Hair follicular keratinocyte (primary cell): ENCODE measurements at places on chromosomes 7 and 10. TPM values are rescaled to one million over a fixed set of nuclear protein-coding genes. Genes with fewer than 3 reads are reported as not detected.

CNPY1 gene
- not detected in 2 replicates for total RNA-seq

PNLIP gene
- not detected in 2 replicates for total RNA-seq

ARF5 gene
- 356 and 391 TPM in 2 replicates for total RNA-seq

TMEM213 gene
- total RNA-seq: not detected in 2 replicates

TEX36 gene
- not detected in 2 replicates for total RNA-seq

PTF1A gene
- total RNA-seq: not detected in 2 replicates

FGFBP3 gene
- under 0.01 and 0.08 TPM in 2 replicates for total RNA-seq

KLF14 gene
- not detected in 2 replicates for total RNA-seq

SUGCT gene
- 33.6 and 36.2 TPM in 2 replicates for total RNA-seq

PIK3CG gene
- not detected in 2 replicates for total RNA-seq

ZDHHC4 gene
- total RNA-seq: 40.4 and 55.2 TPM in 2 replicates

PLXNA4 gene
- under 0.01 TPM in 1 of 2 replicates, not detected in the other for total RNA-seq

PDE1C gene
- total RNA-seq: 3.4 and 6.7 TPM in 2 replicates

VIM gene
- 1,572 and 2,255 TPM in 2 replicates for total RNA-seq

SKIDA1 gene
- 0.04 TPM in 1 of 2 replicates, not detected in the other for total RNA-seq

CCL26 gene
- total RNA-seq: not detected in 2 replicates

LIPJ gene
- not detected in 2 replicates for total RNA-seq

SLC29A4 gene
- 0.80 and 8.6 TPM in 2 replicates for total RNA-seq

PNLIPRP2 gene
- total RNA-seq: not detected in 2 replicates

MSMB gene
- not detected in 2 replicates for total RNA-seq

CNTNAP2 gene
- 0.08 and 0.53 TPM in 2 replicates for total RNA-seq

ZNF487 gene
- total RNA-seq: 2.5 and 3.3 TPM in 2 replicates

WIPF3 gene
- total RNA-seq: 0.08 TPM in 2 replicates

FBXL13 gene
- 0.08 and 0.11 TPM in 2 replicates for total RNA-seq

MEOX2 gene
- not detected in 2 replicates for total RNA-seq

CAV1 gene
- 561 and 764 TPM in 2 replicates for total RNA-seq

HYAL4 gene
- total RNA-seq: 0.04 TPM in 1 of 2 replicates, not detected in the other

CUZD1 gene
- 0.11 and 0.39 TPM in 2 replicates for total RNA-seq

TLX1 gene
- total RNA-seq: not detected in 2 replicates

ADAM22 gene
- total RNA-seq: not detected in 2 replicates

BBIP1 gene
- total RNA-seq: 16.4 and 21.2 TPM in 2 replicates

C7orf33 gene
- not detected in 2 replicates for total RNA-seq

TSC22D4 gene
- 33.3 and 36.0 TPM in 2 replicates for total RNA-seq

RPP30 gene
- total RNA-seq: 32.2 and 44.7 TPM in 2 replicates

MYH16 gene
- 1.1 and 1.2 TPM in 2 replicates for total RNA-seq

ACTR1A gene
- 109 and 125 TPM in 2 replicates for total RNA-seq

GBX1 gene
- total RNA-seq: not detected in 2 replicates

NPTX2 gene
- total RNA-seq: 0.47 and 3.6 TPM in 2 replicates
